ENCODE measurements at places on chromosomes 4 and X. TPM values are rescaled to one million over a fixed set of nuclear protein-coding genes. Genes with fewer than 3 reads are reported as not detected.
A peak's percentile ranks its signal among the peaks of the same experiment; 100 is the strongest.

DNA sequence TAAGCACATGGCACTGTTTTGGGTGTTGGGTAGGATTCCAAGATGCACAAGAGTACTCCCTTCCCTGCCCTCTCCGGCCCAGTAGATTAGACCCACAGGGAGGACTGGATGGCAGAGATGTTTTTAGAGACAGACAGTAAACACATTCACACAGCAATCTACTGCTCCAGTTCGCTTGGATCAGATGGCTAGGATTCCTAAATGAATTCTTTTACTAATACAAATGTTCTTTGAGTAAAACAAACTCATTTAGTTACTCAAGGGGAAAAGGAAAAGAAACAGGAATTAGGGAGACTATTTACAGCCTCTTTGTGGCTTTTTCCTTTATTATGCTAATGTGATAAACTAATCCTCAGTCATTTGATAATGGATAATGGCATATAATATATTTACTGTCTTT, 5.9 kb downstream of the SNX25 start:
- DNase-seq, result peak; percentile 40
- peaks cover 3% of the 10 kb centered on the region for H3K4me1 ChIP-seq
- H3K36me3 ChIP-seq, result no peaks in the 10 kb centered on the region
- no peaks in the 10 kb centered on the region for H3K27me3 ChIP-seq
- no peak overlapping the region for H3K27ac ChIP-seq

Gene P2RY8
- total RNA-seq, result not detected

Gene UGDH
- total RNA-seq, result 85.9 TPM

DNA sequence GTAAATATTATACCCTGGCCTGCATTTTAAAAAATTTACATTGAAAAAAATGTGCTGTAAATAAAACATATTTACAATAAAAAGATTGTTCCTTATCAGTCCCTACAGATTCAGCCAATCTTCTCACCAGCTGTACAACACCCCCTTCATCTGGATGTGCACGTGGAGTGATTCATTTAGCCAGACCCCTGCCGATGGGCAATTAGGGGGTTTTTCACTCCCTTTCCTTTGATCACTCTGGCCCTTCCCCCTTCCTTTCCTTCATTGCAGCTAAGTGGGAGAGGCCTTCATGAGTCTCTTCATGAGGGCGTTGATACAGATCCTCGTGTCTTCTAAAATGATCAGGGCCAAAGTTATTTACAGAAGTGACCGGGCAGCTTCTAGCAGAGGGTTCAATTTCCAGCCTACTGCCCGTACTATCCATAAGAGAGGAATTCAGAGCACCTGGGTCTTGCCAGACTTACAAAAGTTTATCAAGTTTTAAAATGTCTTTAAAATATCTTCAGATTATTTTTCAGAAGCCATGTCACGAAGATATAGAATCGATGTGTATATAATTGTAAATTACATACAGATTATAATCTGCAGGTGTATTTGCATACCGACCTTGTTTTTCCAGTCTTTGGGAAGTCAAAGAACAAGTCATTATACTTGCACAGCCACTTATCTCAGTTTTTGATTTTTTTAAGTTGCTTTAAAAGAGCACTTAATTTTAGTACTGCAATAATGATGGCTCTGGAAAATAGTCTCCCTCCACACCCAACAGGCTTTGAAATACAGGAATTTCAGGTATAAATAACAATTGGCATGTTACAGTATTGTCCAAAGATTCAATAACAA, 21.4 kb upstream of the RASL11B start:
- no peak overlapping the region for H3K4me3 ChIP-seq
- peaks cover 2% of the 10 kb centered on the region for H3K27me3 ChIP-seq
- no peaks in the 10 kb centered on the region for H3K4me1 ChIP-seq
- H3K27ac ChIP-seq, result no peak overlapping the region
- no peaks in the 10 kb centered on the region for H3K36me3 ChIP-seq
- no peak for DNase-seq

- H3K4me1 ChIP-seq, result no peaks in the 10 kb centered on the region
- H3K27me3 ChIP-seq, result no peaks in the 10 kb centered on the region
- no peak overlapping the region for H3K4me3 ChIP-seq
- H3K36me3 ChIP-seq, result no peaks in the 10 kb centered on the region
- H3K27ac ChIP-seq, result no peak overlapping the region
These were observed 745.8 kb upstream of the GALNTL6 start for GRCh38 chr4:171067422-171067821.

Gene NCAPG
- total RNA-seq, result 10.1 TPM

DNA sequence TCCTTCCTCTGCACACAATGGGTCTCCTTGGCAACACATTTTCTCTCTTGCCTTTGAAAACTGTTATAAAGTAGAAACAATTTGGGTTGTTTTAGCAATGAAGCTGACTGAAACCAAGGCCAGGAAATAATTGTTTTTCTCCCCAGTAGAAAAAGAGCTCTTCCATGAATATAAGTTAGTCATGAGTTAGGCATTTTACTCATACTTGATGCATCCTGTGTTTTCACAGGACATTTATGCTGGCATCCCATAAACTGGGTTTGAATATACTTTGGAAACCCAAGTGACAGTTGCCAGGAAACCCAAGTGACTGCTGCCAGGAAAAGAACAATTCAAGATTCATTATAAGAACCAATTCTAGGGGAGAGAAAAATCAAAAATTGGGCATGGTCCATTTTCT, 128.6 kb upstream of the NPY2R start:
- no peak overlapping the region for H3K4me3 ChIP-seq
- H3K27ac ChIP-seq, result no peak overlapping the region
- no peaks in the 10 kb centered on the region for H3K36me3 ChIP-seq
- DNase-seq, result no peak

Gene SULT1E1
- total RNA-seq, result not detected

Gene PLP1
- total RNA-seq, result not detected

DNA sequence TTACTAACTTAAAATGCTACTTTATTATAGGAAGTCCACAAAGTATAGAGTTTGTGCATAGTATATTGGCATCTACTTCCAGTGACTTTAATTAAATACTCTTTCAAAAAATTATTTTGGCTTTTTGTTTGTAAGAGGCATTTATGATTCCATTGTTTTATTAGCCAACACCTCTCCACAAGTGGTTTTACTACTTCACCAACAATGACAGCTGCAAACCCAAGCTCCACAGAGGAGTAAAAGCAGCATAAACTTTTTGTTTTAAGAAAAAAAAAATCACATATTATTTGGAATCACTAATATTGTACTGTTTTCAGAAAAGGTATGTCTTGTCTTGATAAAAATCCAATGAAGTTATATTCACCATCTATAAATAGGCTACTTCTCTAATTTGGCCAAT, 88.5 kb downstream of the FIP1L1 start:
- no peak overlapping the region for H3K4me3 ChIP-seq
- no peaks in the 10 kb centered on the region for H3K4me1 ChIP-seq
- H3K36me3 ChIP-seq, result peaks cover 2% of the 10 kb centered on the region
- no peaks in the 10 kb centered on the region for H3K27me3 ChIP-seq
- DNase-seq, result no peak

Gene RELL1
- total RNA-seq, result 71.0 TPM

GRCh38 chrX:39721566-39722279, 376.0 kb downstream of the BCOR start:
- no peaks in the 10 kb centered on the region for H3K36me3 ChIP-seq
- peaks cover 3% of the 10 kb centered on the region for H3K4me1 ChIP-seq
- no peak overlapping the region for H3K27ac ChIP-seq
- H3K4me3 ChIP-seq, result no peak overlapping the region
- peak; percentile 55 for DNase-seq

Gene BEX1
- not detected for total RNA-seq

DNA sequence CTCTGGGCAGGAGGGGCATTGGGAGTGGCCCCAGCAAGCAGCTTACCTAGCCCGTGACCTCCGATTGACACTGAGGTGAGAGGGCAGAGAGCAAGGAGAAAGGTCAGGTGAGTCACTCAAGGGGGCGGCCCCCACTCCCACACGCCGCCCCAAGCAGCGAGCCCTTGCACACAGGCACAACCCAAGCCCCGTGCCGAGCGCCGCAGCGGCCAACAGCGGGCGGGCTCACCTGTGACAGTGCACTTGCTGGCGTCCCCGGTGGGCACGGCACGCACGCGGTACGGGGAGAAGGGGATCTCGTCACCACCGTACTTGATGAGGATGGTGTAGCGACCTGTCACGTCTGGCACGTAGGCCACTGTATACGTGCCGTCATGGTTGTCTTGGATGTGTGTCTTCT, 17.2 kb downstream of the FLNA start:
- peaks cover 75% of the 10 kb centered on the region for H3K36me3 ChIP-seq
- H3K4me1 ChIP-seq, result no peaks in the 10 kb centered on the region
- no peaks in the 10 kb centered on the region for H3K27me3 ChIP-seq
- no peak overlapping the region for H3K27ac ChIP-seq

Gene FAM3A
- 30.0 TPM for total RNA-seq

Gene HSFX1
- 0.66 TPM for total RNA-seq

- H3K36me3 ChIP-seq, result no peaks in the 10 kb centered on the region
- DNase-seq, result no peak
- H3K4me1 ChIP-seq, result no peaks in the 10 kb centered on the region
These were observed 3.0 kb downstream of the RASSF6 start for GRCh38 chr4:73617256-73617655.

Gene LDB2
- total RNA-seq, result 40.6 TPM

GRCh38 chr4:110034026-110034393, 121.3 kb downstream of the EGF start:
- no peaks in the 10 kb centered on the region for H3K27me3 ChIP-seq
- no peaks in the 10 kb centered on the region for H3K36me3 ChIP-seq
- H3K4me3 ChIP-seq, result no peak overlapping the region
- H3K4me1 ChIP-seq, result no peaks in the 10 kb centered on the region
- no peak overlapping the region for H3K27ac ChIP-seq

DNA sequence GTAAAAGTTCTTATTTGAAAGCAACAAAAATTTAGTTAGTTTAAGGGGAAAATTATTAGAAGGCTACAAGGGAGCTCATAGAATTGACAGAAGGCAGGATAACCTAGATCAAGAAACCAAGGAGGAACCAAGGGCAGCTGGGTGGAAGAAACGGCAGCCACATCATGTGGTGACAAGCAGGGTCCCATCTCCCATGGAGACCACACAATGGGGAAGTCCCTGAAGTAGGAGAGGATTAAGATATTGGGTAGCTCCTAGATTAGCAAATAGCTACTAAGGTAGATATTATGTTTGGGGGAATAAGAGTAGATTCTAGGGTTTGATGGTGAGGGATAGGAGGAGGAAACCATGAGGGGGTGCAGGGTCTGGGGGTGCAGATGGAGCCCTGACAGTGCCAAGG, 48.0 kb upstream of the TMEM154 start:
- H3K4me1 ChIP-seq, result no peaks in the 10 kb centered on the region
- no peak overlapping the region for H3K27ac ChIP-seq
- no peaks in the 10 kb centered on the region for H3K27me3 ChIP-seq
- no peaks in the 10 kb centered on the region for H3K36me3 ChIP-seq

DNA sequence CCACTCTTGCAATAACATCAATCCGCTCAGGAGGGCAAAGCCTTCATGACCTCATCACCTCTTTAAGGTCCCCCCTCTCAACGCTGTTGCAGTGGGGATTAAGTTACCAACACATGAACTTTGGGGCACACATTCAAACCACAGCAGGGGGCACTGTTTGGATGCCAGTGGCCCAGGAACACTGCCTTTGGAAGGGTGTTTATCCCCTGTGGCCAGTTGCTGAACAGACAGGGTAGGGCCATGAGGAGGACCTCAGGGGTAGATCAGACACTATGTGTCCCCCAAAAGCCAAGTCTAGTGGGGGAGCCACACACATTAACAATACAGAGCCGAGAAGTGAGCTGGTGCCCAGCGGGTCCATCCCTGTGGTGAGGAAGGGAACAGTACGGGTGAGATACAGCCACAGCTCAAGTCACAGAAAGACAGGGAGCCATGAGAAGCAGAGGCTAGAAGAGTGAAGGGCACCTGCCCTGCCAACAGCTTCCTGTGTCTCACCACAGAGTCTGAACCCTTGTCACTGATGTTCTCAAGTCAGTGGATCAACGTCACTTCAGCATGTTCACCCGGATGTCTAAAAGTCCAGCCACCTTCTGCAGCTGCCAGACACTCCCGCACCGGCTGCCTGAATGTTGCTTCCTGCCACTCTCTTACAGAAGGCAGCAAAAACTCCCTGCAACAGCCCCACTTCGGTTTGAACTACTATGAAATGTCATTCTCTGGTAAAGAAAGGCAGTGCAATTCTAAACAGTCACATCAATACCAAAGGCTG, 19.9 kb upstream of the MXD4 start:
- H3K4me3 ChIP-seq, result no peak overlapping the region
- no peak for DNase-seq
- peaks cover 7% of the 10 kb centered on the region for H3K4me1 ChIP-seq
- no peaks in the 10 kb centered on the region for H3K36me3 ChIP-seq
- no peak overlapping the region for H3K27ac ChIP-seq

GRCh38 chr4:61619528-61619927, 419.4 kb downstream of the ADGRL3 start:
- H3K27ac ChIP-seq, result no peak overlapping the region
- H3K4me3 ChIP-seq, result no peak overlapping the region
- no peaks in the 10 kb centered on the region for H3K4me1 ChIP-seq
- no peak for DNase-seq
- no peaks in the 10 kb centered on the region for H3K36me3 ChIP-seq
- H3K27me3 ChIP-seq, result no peaks in the 10 kb centered on the region

DNA sequence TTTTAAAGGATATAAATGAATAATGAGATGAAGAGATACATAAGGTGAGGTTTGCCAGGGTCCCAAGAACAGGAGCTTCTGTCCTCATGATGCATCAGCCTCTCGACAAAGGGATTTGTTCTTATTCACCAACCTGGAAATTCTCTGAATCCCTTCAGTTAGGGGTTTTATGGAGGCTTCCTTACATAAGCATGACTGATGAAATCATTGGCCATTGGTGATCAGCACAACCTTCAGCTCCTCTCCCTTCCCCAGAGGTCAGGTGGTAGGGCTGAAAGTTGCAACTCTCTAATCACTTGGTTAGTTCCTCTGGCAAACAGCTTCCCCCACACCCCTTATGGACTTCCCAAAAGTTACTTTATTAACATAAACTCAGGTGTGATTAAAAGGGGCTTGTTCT, 222.0 kb downstream of the SPRY1 start:
- no peak overlapping the region for H3K4me3 ChIP-seq
- H3K4me1 ChIP-seq, result no peaks in the 10 kb centered on the region
- no peak overlapping the region for H3K27ac ChIP-seq
- H3K27me3 ChIP-seq, result no peaks in the 10 kb centered on the region

Gene CT45A10
- not detected for total RNA-seq

DNA sequence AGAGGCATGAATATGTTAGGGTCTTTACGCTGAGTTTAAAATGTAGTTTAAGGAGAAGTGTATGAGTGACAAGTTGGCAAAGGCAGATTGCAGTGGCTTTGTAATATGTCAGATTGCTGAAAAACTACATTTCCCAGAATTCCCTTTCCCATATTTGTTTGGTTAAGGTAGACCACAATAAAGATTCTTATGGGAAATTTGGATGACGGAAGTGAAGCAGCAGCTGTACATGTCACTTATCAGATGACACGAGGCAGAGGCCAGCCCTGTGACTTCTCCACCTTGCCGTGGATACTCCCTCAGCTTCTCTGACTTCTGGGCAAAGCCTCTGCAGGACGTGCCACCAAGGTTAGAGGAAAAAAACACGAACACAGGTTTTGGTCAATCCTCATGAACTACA, 229.7 kb upstream of the DKK2 start:
- no peak overlapping the region for H3K27ac ChIP-seq
- no peaks in the 10 kb centered on the region for H3K4me1 ChIP-seq
- DNase-seq, result no peak
- no peaks in the 10 kb centered on the region for H3K36me3 ChIP-seq
- H3K27me3 ChIP-seq, result no peaks in the 10 kb centered on the region

Gene CDKL2
- 2.3 TPM for total RNA-seq

All from fibroblast of lung (primary cell).